ENCODE measurements at places on chromosomes 2 and 18.
A peak's percentile ranks its signal among the peaks of the same experiment; 100 is the strongest.

DNA sequence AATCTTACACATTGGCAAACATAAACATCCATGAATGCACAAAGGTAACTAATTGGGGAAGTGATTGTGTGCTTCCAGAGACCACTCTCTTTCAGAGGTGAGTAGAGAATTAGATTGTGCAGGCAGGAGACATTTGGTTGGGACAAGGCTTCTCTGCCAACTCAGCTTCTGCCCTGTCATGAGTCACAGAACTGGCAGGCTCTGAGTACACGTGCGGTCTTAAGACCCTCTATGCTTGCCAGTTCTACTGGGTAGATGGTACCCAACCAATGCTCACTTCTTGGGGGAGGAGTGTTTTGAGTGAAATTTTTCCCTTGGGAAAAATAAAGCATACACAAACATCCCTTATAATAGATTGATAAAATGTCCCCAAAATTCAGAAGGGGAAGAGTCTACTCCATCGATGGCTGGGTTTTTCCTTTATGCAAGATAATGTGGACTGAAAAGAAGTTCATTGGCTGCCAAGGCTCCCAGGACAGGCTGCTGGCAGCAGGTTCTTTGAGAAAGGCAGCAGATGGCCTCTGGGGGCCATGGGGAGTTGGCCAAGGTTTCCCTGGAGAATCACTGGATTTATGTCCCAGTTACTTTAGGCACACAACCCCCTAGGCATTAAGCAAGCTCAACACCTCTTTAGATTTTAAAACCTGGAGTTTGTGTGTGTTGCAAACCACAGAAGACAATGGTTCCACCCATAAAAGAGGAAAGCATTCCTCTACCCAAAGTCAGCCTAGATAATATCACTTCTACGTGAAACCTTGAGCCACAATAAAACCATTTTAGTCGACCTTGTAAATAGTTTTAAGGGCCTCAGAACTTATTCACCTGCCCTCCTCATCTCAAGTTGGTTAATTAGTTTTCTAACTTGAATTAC is 417.0 kb downstream of the TXNL1 start:
- DNase-seq: no peak

DNA sequence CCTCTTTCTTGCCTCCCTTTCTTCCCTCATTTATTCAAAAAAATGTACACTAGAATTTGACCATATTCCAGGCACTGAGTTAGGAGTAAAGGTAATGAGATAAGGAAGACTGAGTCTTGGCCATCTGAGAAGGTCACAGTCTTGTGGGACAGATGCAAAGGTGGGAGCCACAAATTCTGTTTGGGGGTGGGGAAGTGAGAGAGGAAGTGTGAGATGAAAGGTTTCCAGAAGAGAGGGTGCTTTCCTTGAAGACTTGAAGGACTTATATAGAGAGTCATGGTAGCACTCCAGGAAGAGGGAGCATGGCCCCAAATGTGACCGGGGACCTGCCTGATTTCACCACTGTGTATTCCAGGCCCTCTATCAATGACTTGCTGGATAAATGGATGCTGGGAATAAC is 320.6 kb downstream of the LPIN1 start:
- DNase-seq: no peak

- DNase-seq: no peak
Observed at GRCh38 chr2:1940679-1941078, 196.4 kb upstream of the PXDN start.

- DNase-seq: peak; percentile 8
Observed at GRCh38 chr18:69567813-69568488, 167.3 kb downstream of the DOK6 start.

DNA sequence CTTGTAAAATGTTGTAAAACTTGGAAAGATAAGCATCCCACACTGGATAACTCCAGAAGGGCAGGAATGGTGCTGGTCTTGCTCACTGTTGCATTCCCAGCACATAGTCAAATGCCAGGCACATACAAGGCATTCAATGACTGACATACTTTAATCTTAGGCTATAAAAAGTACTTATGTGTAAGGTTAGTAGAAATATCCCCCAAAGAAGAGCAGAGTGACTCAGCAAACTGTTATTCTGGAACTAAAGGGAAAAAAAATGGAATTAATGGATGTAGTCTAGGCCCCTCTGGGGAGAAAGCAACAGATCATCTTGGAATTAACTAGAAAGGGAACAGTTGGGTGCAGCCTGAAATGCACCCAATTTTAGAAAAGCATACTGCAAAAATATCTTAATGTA is 9.0 kb downstream of the ZBTB14 start:
- no peak for DNase-seq

- DNase-seq: no peak
Observed at GRCh38 chr18:63102941-63103744, 216.4 kb downstream of the BCL2 start.

GRCh38 chr2:44768438-44769236 is 172.9 kb upstream of the SIX3 start:
- DNase-seq: no peak

- DNase-seq: no peak
Observed at GRCh38 chr18:64403784-64404503, 255.1 kb upstream of the LINC00305 start.

DNA sequence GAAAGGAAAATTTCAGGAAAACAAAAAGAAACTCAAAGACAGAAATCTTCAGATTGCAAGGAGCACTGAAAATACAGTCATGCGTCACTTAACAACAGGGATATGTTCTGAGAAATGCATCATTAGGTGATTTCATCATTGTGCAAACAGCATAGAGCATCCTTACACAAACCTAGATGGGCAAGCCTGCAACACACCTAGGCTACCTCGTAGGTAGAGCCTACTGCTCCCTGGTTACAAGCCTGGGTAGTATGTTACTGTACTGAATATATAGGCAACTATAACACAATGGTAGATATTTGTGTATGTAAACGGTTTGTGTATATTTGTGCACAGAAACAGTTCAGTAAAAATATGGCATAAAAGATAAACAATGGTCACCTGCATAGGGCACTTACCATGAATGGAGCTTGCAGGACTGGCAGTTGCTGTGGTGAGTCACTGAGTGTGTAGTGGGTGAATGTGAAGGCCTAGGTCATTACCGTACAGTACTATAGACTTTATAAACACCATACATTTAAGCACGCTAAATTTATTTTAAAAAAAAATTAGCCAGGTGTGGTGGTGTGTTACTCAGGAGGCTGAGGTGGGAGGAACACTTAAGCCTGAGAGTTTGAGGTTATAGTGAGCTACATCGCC is 33.4 kb downstream of the SFXN5 start:
- no peak for DNase-seq

GRCh38 chr2:27049422-27050280 is 1.8 kb upstream of the AGBL5 start:
- DNase-seq: no peak
